ENCODE measurements at places on chromosomes 2 and 18.
A peak's percentile ranks its signal among the peaks of the same experiment; 100 is the strongest.

GRCh38 chr18:986051-986450 is 81.4 kb downstream of the ADCYAP1 start:
- no peak for DNase-seq

DNA sequence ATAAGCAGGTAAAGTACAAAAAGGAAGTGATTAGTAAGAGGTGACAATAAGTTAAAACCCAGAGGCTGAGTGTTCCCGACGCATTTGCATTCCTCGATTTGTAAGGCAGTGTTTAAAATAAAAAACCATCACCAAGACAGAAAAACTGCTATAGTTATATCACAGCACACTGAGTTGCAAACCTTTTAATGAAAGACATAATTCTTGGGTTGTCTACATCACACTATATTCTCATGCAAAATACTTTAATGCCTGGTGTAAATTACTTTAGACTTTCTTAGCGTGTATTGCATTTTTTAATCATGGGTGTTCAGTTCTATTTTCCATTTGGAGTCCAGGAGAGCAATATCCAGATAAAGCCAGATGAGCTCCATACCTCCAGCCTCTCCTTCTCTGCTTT is 458.5 kb downstream of the MTX2 start:
- no peak for DNase-seq

DNA sequence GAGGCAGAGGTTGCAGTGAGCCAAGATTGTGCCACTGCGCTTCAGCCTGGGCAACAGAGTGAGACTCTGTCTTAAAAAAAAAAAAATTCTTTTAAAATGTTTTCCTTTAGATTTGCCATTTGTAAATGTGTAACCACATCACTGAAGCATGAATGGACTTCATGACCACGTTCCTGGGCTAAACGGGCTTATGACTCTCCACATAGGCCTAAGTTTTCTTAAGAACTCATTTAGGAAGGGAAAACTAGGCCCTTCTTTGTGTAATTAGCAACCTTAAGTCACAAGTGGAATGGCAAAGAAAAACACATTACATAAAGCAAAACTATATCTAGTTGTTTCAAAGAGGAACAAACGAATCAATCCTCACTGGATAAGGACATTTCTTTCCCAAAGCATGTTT is 99.5 kb downstream of the MEIS1 start:
- no peak for DNase-seq

- DNase-seq = no peak
Observed at GRCh38 chr2:58974426-58974825, 733.3 kb upstream of the FANCL start.

DNA sequence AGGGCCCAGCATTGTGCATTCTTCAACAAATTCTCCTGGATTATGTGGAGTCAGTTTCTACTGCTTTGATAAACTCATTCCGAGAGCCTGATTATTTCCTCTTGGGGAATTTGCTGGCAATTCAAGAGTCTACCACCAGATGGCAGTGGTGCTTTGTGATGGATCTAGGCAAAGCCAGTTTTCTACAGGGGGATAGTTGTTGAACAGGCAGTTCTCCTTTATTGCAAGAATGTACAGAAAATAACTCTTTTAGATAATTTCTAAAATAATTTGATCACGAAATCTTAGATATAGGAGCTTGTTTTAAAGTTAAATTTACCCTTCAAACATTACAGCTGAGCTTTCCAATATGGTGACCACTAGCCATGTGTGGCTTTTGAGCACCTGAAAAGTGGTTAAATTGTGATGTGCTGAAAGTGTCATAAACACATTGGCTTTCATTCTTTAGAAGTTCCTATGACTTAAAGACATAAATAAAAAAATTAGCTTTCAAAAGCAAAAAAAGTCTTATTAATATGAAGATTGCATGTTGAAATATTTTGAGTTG is 66.7 kb upstream of the HAAO start:
- DNase-seq = peak; percentile 20

DNA sequence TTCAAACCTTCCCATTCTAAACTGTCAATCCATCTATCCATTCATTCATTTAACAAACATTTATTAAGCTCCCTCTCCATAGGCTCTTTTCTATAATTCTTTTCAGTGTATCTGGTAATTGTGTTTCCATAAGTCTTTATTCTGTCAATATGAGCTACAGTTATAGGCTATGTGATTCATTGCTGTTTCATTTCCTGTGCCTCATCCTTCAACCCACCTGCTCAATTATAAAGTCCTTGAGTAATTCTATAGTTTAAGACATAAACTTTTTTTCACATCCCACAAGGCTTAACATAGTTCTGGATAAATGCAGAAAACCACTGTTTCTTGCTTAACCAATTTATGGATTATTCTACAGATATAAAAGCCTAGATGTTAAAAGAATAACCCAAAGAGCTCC is 84.2 kb upstream of the PIK3C3 start:
- DNase-seq = no peak

DNA sequence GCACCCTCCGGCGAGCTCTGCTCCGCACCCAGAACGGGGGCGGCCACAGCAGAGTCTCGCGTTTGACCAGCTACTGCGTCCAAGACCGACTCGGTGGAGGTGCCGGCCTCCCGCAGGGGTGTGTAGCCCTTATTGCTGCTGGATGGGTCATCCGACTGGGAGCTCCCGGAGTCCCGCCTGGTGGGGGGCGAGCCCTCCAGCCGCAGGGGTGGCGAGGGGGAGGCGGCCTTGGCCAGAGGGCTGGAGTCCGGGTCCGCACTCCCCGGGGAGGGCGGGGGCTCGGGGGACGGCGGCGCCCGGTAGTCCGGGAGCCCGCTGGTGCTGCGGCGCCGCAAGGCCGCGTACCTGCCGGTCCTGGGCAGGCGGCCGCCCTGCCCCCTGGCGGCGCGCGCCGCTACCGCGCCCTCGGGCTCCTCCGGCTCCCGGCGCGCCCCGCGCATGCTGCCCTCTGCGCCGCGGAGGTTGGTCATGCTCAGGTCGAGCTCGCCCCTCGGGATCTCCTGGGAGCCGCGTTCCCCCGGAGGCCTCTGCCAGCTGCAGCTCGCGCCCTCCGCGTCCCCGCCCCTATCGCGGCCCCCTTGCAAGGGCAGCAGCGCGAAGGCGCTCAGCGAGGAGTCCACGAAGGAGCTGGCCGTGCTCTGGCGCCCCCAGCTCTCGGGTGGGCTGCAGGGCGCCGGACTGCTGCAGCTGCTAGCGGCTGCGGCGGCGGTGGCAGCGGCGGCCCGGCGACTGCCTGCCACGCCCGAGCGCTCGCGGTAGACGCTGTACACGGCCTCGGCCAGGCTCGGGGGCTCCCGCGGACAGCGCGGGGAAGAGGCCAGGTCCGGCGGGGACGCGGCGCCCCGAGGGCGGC is 4.8 kb downstream of the TMEM200C start:
- DNase-seq = no peak

DNA sequence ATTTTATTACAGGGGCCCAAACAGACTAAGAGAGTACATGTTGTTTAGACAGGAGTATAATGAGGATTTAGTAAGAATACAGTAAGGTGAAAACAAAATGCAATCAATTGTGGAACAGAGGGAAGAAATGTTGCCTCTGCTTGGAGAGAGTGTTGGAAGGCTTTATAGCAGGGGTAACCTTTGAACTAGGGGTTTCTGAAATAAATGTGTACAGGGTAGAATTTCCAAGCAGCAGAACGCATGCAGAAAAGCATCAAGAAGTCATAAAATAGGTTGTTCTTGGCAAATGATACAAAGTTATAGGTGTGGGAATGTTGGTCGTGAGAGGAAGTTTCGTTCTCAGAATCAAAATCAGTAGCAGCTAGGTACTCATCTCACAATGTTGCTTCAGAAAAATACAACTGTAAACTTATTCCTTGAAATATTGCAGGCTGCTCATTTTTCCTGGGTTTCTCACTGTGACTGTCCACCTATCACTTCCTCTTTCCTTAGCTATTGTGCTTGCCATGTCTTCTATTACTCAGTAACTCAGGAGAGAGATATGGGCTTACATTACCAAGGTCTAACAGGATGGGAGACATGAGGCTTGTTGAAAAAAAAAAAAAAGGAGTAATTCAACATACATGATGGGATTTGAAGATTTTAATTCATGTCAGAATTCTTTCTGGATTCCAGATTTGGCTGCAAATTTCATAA is 17.1 kb upstream of the HNMT start:
- DNase-seq = no peak

GRCh38 chr18:51754566-51754965 is 557.1 kb upstream of the MEX3C start:
- DNase-seq = no peak

Data from T-helper 2 cell (primary cell).